ENCODE measurements at places on chromosomes 13 and 19.

- no peak for DNase-seq
These were observed 22.1 kb downstream of the UPF1 start for GRCh38 chr19:18853755-18854427.

DNA sequence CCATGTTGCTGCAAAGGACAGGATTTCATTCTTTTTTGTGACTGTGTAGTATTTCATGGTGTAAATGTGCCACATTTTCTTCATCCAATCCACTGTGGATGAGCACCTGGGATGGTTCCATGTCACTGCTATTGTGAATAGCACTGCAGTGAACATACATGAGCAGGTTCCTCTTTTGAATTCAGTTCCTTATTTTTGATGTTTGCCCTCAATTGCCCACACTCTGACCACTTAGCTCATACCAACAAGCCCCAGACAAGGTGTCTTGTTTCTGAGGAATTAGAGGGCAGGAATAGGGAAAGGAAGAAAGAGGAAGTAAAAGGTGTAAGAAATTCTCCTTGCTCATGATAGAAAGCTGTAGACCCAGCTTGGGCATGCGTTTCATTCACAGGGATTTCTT, 244.2 kb upstream of the ZNF507 start:
- no peak for DNase-seq

GRCh38 chr19:1754636-1755466, 1.5 kb downstream of the ONECUT3 start:
- DNase-seq = no peak

- no peak for DNase-seq
These were observed at the start of gene CNOT3 for GRCh38 chr19:54137699-54138488. Gene CNOT3 (plus strand): TSS chr19:54137762. CDS start chr19:54142979, 5,217 bp downstream.
